ENCODE measurements at places on chromosomes 11 and 22.

DNA sequence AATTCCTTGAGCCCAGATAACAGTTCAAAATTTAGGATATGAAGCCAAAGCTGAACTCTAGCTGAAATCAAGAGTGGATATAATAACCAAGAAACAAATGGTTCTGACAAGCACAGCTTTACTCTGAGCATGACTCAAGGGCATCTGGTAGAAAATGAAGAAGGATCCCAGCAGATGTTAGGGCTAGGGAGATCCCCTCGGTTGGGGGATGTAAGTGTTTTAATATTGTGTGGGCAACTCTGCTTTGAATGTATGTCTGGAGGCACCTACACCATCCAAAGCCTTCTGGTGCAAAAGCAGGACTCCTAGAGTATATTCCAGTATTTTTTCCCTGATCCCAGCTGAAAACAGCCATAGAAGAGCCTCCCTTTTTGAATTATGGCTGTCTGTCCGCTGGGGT, 61.7 kb downstream of the FLI1 start:
- DNase-seq, result no peak

DNA sequence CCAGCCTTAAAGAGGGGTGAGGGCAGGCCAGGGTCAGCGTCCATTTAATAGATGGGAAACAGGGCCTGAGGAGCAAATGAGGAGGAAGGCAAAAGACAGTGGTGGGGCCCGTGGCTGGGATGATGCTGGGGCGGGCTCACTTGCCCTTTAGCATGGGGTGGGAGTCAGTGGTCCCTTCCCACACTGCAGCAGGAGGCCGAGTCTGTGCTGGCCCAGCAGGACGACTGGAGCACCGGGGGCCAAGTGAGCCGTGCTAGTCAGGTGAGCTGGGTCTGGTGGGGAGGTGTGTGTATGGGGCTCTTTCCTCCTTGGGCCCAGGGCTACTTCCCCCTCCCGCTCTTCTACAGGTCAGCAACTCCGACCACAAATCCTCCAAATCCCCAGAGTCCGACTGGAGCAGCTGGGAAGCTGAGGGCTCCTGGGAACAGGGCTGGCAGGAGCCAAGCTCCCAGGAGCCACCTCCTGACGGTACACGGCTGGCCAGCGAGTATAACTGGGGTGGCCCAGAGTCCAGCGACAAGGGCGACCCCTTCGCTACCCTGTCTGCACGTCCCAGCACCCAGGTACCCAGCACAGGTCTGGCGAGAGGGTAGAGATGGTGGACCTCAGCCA, 12.8 kb downstream of the SCYL1 start:
- no peak for DNase-seq

- DNase-seq, result no peak
Observed at GRCh38 chr11:20762116-20762844, 92.9 kb downstream of the NELL1 start.

DNA sequence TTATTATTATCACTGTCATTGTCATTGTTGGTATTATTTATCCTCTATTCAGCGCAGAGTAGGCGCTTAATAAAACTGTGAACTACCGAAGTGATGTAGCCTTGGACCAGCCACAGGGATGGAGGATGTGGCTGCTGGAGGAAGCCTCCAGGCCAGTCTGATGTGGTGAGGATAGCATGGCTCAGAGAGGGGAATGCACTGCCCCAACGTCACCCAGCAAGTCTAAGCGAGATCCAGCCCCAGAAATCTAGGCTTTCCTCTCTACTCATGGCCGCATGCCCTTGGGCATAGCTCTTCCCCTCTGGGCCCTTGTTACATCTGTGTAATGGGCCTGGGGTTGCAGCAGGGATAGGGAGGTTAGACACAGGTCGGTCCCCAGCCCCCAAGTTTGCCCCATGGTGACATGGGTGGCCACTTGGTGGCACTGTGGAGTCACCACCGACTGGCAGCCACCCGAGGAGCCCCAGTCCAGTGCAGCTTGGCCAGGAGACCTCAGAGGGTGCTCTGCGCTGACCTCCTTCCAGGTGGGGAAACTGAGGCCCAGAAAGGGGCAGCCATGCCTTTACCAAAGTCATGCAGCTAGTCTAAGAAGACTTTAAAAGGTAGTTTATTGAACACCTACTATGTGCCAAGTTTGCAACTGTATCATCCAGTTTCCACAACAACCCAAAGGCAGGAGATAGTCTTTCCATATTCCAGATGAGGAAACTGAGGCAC, 395.7 kb downstream of the MN1 start:
- DNase-seq, result peak; percentile 55

DNA sequence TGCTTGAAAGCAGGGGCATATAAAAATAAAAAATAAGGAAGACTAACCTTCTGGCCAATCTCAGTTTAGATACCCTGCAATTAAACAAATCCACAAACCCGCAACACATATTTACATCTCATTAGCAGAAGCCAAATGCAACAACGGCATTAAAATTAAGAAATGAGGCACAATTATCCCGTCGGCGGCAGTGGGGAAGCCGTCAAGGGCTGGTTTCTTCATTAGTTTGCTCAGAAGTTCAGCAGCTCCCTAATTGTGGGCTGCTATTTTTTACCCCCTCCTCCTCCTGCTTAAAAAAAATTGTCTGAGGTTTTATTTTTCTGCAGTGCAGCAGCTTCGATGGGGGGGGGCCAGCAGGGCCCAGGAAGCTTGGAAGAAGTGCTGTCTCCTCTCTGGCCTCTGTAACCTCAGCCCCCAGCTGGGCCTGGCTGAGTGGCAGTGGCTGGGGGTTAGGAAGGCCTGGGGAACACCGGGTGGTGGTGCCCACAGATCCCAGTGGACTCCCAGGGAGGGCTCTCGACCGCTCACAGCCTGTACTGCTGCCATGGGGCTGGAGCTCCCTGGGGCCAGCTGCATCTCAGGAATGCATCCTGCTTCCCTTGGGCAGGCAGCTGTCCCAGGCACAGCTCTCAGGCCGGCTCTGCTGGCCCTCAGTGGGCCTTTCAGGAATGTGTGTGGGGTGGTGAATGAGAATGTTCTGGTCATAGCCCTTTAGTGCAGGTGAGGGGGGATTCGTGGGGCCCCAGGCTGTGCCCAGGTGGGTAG, 148.7 kb upstream of the B3GAT1 start:
- DNase-seq, result peak; percentile 46

- peak; percentile 79 for DNase-seq
Observed at GRCh38 chr11:110376711-110377324, 52.9 kb upstream of the FDX1 start.

GRCh38 chr11:41486424-41486823, 27.0 kb upstream of the LRRC4C start:
- no peak for DNase-seq

DNA sequence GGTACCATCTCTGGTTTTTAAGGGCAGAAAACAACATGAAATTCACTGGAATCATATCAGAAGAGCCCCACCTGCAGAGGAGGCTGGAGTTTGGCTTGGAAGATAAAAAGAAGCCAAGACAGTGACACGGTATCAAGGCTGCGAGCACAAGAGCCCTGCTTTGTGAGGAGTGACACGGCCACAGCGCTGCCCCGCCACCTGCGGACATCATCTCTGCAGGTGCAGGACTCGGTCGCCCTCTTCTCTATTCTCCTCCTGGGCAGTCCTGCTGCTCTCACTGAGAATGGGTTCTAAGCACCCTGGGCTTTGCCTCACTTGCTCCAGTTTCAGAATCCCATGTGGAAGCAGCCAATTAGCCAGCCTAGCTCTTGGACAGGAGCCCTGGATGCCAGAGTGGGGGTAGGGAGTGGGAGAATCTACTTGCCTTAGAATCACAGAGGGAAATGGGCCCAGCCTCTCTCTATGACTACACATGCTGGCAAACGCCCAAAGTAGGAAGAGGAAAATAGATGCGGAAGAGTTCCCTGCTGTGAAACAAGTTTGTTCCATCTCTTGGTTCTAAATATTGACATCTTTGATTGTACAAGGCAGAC, 17.1 kb downstream of the APOL4 start:
- no peak for DNase-seq

DNA sequence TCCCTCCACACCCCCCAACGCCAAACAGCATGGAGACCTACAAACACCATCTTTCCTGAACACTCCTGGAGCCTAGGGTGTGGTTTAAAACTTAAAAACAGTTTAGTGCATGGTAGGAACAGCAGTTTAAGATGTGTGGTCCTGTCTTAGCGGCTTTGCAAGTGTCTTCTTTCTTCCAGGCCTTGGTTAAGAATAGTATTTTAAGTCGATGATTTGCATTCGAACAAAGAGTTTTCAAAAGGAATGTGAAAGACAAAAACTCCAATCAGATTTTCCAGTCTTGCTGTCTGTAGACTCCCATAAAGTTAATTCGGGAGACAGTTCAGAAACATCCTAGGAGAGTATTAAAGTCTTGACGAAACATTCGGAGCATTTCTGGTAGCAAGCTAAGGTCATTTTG, 3.7 kb downstream of the FGF4 start:
- DNase-seq, result no peak

DNA sequence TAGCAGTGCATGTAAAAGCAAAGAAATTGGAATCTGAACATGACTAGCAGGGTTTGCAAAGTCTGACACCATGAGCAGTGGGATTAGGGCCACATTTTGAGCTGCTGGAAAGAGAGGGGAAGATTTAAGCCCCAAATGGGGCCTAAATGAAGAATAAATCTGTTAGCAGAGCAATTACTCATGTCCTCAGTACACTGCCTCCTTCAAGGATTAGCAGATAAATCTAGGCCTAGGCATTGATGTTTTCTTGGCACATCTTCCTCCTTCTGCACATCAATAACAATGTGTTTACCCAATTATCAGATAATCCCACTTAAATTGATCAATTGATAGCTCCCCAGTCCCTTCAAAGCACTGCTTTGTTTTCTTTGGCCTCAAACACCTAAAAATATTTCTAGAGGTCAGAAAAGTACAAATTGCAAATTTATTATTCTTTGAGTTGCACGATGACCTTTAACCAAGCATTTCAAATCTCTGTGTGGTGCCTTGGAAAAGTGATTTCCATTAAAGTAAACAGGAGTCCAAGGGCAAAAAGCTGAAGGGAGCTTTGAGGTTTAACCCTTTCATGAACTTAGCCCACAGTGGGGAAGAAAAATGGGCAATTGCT, 514.7 kb upstream of the CHORDC1 start:
- no peak for DNase-seq

GRCh38 chr11:124887667-124888013, 10.0 kb downstream of the ROBO4 start:
- DNase-seq, result no peak

DNA sequence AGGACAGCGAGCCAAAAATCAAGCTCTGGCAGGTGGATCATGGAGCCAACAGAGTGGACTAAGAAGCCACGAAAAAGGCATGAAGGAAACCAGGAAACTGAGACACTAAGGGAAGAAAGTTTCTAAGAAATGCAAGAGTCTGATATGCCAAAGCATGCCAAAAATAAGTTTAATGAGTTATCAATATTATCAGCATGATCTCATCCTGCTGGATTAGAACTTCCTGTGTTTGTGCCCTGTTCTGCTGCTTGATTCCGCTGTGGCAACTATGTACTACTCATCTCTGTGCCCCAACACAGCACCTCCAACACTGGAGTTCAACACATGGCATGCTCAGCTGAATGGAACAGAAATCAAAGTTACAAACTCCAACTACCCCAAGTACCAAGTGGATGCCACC, 10.8 kb downstream of the SNX19 start:
- DNase-seq, result no peak
